CD4-positive, alpha-beta T cell treated with Interleukin-21 for 1 hour (primary cell): ENCODE measurements at places on chromosomes 7 and 10.

DNA sequence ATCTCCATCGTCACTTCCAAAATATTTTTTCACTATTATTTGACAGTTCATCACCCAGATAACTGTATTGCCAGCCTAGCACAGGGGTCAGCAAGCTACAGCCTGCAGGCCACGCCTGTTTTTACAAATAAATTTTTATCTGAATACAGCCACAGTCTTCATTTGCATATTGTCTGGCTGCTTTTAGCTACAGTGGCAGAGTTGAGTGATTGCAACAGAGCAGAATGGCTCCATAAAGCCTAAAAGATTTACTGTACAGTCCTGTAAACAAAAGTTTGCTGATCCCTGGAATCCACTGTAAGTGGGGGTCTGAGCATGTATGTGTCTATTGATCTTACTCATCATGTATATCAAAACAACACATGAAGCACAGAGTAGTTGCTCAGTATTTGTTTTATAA is 45.9 kb upstream of the GNAI1 start:
- DNase-seq = no peak

GRCh38 chr7:92614660-92615174 is 24.5 kb upstream of the FAM133B start:
- DNase-seq = no peak

DNA sequence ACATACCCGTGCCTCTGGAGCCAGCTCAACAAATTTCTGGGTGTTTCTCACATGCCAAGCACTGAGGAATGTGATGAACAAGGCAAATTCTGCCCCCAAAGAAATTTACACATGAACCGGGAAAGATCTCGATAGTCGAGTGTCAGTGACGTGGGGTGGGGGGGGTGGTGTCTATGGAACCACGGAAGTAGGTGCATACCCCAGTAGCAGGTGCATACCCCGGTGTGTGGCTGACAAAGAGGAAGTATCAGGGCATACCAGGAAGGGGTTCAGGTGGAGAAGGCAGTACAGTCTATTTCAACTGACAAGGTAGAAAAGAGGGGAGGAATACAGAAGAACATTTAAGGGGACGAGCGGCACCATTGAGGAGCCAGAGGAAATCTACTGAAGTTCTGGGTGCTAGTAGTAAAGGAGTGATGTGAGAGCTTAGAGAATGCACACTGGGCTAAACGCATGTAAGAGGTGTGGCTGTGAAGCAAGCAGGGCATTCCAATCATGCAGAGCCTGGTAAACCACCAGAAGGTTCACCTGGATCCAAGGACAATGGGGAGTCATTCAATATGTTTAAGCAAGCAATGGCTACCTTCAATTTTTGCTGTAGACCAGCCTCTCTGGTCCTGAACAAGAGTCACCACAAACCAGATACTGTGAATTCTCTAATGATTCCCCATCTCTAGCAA is 6.2 kb downstream of the CCDC6 start:
- no peak for DNase-seq

- DNase-seq = no peak
Observed at GRCh38 chr7:77328669-77329068, 87.5 kb downstream of the GSAP start.

DNA sequence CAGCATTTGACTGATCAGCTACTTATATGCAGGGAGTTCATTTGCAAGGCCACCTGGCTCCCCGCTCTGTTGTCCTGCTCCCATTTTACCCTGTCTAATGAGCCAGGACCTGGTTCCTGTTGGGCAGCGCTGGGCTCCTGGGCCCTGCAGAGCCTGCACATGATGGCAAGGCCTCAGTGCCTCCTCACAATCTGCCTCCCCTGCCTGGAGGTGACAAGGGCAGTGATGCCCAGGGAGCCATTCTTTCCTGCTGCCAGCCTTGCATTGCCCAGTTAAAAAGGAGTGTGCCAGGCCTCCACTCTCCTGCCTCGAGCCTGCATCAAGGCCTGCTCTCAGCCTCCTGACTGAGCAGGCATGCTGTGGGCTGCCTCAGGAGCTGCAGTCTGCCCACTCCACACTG is 28.5 kb downstream of the CHAT start:
- no peak for DNase-seq

DNA sequence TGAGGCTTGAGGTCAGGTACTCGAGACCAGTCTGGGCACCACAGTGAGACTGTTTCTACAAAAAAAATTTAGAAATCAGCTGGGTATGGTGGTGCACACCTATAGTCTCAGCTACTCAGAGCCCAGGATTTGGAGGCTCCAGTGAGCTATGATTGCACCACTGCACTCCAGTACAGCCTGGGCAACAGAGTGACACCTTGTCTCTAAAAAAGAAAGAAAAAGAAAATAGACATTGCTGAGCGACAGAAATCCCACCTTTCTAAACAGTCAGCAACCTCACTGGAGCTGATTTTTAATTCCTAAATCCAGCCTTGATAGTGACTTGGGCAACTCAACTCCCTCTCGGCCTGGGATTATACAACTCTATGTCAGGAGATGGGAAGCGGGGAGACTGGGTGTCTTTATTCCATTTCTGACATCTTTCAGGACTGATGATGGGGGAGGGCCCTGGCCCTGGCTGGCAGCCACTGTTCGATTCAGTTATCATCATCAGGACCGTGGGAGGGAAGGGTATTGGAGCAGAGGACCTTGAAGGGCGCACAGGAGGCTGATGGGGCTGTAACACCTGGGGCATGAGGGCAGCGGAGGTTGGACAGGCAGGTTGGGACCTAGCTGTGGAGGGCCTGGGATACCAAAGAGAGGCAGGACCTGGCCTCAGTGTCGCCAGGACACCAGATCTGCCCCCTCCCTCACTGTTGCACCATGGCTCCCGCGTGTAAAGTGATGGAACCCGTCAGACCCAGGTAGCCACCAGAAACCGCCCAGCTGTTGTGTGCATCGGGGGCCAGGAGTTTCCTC is 14.7 kb downstream of the HSPB1 start:
- no peak for DNase-seq

DNA sequence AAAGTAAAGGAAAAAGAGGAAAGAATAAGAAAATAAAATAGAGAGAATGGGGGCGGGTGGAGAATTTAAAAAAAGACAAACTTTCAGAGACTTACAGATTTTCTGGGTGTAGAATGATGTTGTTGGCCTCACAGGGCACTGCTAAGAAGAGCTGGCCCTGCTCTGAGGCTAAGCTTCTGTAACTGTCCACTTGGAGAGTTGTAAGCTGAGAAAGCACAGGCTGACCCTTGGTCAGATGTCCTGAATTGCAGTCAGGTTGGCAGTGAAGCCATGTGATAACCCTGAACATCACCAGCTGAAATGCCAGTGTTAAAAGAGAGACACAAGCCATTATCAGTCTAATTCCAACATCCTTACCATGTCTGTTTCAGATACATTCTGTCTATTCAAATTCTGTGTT is 272.1 kb upstream of the SORCS1 start:
- DNase-seq = no peak

GRCh38 chr10:20677340-20677739 is 219.8 kb downstream of the NEBL start:
- DNase-seq = no peak

DNA sequence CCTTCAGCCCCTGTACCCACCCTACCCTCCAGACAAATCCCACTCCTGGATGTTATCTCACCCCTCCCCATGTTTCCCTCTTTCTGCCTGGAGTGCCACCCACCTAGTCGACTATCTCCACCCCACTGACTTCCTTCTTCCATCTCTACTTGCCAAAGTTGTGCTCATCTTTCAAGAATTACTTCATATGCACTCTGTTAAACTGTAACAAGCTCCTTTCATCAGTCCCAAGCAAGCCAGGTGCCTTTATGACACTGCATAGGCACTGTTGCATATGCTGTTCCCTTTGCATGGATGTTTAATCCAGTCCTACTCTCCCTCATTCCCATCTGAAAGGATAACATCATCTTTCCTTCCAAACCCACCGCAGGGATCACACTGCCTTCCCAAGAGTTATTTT is 8.9 kb upstream of the CDK1 start:
- no peak for DNase-seq

DNA sequence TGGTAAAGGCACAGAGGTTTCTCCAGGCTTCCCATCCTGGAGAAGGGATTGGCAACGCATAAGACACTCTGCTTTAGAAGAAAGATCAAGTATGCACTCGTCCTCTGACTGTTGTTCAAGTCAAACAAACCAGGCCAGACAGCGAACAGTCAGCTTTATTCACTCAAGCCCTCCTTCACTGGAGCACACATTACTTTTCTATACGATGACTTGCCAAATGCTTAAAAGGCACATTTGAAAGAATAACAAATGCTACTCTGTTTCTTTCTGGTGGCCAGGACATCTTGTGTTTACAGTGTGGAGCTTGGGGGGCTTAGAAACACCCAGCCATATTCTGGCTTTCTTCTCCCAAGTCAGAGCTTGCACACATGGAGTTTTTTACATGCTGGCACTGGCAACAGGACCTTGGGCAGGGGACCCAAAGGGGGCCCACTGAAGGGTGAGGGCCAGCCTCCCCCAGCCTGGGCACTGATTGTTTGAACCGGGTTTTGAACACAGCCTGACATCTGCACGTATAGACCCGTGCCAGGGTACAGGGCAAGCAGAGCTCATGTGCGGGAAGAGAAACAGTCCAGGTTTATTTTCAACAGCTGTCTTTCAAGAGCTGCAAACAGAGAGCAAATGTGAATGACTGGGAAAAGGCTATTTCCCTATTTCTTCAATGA is 33.3 kb upstream of the FGFR2 start:
- no peak for DNase-seq

GRCh38 chr10:50322077-50322476 is 70.8 kb upstream of the ASAH2 start:
- DNase-seq = peak; percentile 12

DNA sequence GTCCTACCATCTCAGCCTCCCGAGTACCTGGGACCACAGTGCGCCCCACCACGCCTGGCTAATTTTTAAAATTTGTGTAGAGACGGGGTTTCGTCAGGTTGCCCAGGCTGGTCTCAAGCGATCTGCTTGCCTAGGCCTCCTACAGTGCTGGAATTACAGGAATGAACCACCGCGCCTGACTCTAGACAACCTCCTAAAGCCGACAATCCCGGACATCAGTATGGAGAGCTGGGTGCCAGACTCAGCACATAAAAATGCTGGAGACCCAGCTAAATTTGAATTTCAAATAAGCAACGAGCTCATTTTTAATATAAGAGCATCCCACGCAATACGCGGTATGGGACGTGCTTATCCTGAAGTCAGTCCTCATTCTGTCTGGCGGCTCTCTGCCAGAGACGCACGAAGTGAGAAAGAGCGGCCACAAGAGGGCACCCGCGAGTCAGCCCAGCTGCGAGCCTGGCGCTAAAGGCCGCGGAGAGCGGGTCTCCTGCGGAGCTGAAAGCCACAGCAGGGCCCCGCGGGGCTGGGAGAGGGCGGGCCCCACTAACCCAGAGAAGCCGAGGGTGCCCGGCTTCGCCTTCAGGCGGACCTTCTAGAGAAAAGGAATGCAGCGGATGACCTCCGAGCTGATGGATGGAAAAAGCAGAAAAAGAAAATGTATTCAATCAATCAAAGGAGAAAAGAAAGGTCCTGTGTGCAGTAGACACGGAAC is 7.0 kb downstream of the CALY start:
- peak; percentile 87 for DNase-seq

DNA sequence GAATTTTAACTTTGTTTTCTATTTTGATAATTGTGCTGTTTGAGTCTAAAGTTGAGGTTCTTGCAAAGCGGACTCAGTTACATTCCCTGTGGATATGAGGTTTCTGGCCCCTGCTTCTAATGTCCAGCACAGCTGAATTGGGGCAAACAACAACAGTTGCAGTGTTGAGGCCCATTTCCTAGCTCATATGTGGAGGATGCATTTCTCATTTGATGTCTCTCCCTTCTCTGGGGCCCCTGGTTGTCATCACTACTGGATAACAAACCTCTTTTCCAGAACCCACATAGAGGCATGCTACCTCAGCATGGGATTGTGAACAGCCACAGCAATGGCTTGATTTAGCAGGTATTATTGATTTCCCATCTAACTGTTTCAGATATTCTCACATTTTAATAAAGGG is 208.2 kb upstream of the VSTM2A start:
- no peak for DNase-seq
